ENCODE measurements at places on chromosomes 3 and 15.

DNA sequence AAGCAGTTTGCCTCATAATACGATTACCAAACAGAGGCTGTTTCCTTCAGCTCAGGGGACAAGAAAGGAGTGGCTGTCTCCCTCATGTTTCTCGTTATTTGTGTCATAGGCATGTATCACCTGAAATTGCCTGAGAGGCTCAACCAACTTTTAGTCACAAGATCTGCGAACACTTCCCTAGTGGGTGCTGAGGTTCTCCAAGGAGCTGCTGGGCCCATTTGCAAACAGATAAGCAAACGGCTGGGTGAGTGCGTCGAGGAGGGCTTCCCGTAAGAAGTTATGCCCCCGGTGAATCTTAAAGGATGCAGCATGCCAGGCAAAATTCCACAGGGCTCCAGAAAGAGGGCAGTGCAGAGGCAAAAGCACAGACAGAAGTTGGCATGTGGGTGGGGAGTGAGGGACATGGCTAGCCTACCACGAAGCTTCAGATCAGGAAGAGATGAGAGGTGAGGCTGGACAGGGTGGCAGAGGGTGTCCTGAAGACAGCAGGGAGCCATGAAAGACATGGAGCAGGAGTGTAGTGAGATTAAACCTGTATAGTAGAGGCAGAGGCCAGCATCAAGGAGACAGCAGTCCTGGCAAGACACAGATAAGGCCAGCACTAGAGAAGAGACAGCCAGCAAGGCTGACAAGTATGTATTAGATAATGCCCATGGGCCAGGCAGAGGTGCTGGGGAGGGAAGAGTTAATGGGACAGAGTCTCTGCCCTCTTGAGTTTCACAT is 4.0 kb upstream of the GP9 start:
- no peak for DNase-seq

GRCh38 chr3:120649830-120650233 is 32.2 kb downstream of the HGD start:
- DNase-seq, result no peak

DNA sequence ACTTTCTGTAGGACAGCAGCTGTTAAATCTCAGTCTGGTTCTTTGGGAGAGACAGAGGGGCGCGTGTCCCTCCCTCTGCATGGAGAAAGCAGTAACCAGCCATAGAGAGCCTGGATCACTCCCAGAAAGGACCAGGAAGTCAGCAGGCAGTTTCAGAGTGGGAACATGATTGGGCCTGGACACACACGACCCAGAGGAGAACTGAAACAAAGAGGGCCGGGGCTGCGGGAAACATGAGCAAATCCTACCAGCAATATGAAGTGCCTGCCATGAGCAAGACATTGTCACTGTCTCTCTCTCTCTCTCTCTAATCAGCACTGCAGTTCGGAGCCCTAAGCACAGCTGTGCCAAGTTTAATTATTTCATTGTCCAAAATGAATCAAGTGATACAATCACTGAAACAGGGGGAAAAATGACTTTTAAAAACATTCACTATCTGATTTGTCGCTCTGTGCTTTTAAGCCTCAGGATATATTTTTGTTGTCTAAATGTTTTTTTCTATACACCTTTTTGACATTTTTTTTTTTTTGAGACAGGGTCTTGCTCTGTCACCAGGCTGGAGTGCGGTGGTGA is 17.6 kb downstream of the MUC13 start:
- DNase-seq, result no peak

- no peak for DNase-seq
Measured at GRCh38 chr3:28577941-28578500, 229.4 kb upstream of the AZI2 start.

DNA sequence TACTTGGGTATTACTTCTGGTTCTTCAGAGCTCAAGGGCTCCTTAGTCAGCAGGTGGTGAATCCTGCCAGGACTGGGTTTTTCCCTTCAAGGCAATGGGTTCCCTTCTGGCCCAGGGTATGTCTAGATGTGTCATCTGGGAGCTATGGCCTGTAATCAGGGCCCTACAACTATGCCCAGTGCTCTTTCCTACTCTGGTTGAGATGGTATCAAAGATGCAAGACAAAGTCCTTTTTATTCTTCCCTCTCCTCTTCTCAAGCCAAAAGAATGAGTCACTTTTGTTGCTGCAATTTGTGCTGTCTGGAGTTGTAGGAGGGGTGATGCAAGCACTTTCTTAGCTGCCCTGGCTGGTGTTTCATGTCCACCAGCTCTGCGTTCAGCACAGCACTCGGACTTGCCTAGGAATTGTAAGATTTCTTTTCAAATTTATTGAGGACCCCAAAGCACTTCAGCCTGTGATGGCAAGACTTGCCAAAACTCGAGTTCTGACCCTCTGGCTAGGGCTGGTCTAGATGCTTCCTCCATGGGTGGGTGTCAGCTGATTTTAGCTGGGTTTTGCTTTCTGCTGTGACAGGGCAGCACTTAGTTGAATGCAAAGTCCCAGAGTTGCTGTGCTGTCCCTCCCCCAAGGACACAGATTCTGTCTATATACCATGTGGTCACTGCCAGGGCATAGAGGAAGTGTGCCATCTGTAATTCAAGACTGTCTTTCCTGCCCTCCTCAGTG is 129.2 kb upstream of the CBLB start:
- DNase-seq, result no peak

Data from stimulated activated CD4-positive, alpha-beta T cell treated with anti-CD3 and anti-CD28 coated beads, Interleukin-1b, Interleukin-23, amount 100 ng/mL, for 4 hours (primary cell).